ENCODE measurements at places on chromosomes 6 and 20.
A peak's percentile ranks its signal among the peaks of the same experiment; 100 is the strongest.

DNA sequence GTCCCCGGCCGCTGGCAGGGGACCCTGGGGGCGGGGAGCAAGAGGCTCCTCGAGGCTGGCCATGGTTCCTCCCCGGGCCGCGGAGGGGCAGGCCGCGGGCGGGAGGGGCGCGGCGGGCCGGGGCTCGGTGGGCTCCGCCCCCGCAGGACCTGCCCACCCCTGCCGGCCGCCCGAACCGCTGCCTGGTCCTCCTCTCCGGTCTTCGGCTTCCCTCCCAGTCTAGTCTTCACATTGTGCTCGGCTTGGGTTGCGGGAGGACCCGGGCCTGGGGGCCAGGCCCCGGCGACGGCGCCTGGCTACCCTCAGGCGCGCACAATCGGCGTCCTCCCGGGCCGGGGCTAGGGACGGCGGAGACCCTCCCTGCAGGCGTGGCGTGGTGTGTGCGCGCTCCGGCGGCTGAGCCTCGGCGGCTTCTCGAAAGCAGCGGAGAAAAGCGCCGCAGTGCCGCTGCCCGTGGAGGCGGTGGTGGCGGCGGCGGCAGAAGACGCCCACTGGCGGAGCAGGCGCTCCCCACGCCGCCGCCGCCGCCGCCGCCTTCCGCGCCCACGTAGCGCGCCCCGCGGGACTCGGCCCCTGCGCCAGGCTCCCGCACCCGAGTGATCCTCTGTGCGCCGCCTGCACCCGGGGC is at the start of gene PDE10A:
Gene PDE10A, minus strand, starts transcription at position 493 of the 628 bp plus-strand sequence. Its CDS starts 430 bp downstream, at position 63.
- DNase-seq, result peak; percentile 83

- no peak for DNase-seq
These were observed 52.6 kb downstream of the BTBD3 start for GRCh38 chr20:11970243-11970836.

GRCh38 chr6:45610832-45611231 is 233.1 kb upstream of the SUPT3H start:
- DNase-seq, result no peak

GRCh38 chr20:36101192-36101591 is 53.3 kb upstream of the EPB41L1 start:
- peak; percentile 50 for DNase-seq

GRCh38 chr6:116405138-116405537 is 34.4 kb downstream of the DSE start:
- no peak for DNase-seq

GRCh38 chr6:48817333-48818051 is 645.6 kb downstream of the MMUT start:
- no peak for DNase-seq

DNA sequence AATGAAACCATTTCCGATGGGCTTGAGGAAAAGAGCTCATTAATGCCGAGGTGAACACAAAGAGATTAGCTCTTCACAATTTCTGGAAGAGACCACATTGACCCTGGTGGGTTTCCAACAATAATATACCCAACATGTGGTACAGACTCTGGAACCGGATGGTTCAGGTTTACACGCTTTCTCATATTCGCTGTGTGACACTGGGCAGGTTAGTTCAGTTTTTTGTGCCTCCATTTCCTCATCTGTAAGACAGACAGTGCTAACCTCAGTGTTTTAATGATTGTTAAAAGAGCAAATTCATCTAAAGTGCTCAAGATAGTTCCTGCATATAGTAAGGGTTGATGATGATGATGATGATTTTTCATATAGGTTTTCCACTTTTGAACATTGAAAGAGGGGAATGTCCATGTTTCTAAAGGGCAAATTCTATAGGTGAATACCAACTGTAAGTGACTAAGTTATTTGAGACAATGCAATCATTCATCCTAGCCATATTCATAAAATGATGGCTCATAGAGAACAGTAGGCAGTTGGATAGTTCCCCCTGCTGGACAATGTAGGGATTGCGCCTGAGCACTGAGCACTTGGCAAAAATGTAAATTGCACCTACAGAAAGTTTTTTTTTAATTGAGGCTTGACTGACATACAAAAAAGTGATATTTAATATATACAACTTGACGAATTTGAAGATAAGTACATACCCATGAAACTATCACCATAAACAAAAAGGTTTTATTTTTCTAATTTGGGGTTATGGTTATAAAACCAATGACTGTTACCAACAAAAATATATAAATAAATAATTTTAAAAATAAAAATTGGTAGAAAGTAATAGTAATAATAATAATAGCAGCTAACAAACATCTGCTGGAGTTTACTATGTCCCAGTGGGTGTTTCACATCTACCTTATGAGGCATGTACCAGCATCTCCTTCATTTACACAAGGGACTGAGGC is 2.1 kb upstream of the PERP start:
- DNase-seq, result peak; percentile 53

- no peak for DNase-seq
These were observed 6.3 kb upstream of the RNF144B start for GRCh38 chr6:18380851-18381250.

GRCh38 chr6:116439522-116440051 is 21.6 kb upstream of the CALHM6 start:
- DNase-seq, result no peak

DNA sequence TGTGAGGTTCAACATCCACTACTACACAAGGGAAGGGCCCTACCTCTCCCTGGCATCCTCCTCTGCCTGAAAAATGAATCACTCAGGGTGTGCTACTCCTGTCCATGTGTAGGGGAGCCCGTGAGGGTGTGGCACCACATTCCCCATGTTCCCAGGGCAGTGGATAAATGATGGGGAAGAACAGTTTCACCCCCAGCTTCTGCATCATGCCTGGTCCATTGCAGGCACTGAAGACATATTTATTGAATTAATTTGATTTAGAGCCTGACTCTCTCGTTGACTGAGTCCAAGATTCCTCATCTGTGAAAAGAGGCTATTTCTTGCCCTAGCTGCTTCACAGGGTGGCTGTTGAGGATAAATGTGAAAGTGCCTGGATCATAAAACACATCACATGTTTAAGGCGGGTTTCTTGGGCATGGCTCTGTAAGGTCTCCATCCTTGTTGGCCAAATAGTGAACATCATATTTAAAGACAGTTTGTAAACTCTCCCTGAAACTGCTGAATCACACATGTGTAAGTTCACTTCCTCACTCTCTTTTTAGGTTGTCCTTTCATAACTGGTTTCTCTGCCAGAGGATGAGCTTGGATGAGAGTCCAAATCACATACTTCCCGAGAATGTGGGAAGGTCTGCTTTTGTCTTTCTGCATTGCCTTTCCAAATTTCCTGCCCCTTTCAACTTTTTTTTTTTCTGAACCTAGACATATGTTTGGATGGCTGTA is 79.7 kb upstream of the FYN start:
- no peak for DNase-seq

DNA sequence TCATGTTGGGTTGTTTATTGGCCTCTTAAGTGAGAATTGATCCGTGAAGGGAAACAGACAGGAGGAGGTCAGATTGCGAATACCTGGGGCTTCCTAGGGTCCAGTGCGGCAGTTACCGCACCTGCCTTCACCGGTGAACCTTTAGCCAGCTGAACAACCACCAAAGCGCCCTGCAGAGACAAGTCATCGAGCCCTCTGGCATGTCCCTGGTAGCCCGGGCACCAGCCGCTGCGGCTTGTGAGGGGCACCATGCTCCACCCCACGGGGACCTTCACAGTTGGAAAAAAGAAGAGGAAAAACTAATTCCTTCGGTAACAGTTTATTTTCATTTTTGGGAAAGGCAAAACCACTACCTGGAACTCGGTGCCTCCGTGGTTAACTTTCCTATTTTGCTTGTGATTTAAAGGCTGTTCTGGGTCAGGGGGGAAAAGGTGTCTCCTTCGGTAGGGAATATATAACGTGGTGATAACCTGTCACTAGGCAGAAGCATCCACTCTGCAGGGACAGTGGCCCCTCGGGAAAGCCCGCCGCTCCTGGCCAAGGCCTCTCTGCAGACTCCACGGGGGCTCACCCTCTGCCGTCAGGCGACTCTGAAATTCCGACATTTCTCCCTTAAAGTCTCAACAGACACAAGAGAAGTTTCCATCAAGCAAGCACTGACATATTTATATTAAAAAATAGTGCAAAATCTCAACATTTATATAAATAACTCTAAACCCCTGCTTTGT is 30.7 kb upstream of the ZBP1 start:
- no peak for DNase-seq

DNA sequence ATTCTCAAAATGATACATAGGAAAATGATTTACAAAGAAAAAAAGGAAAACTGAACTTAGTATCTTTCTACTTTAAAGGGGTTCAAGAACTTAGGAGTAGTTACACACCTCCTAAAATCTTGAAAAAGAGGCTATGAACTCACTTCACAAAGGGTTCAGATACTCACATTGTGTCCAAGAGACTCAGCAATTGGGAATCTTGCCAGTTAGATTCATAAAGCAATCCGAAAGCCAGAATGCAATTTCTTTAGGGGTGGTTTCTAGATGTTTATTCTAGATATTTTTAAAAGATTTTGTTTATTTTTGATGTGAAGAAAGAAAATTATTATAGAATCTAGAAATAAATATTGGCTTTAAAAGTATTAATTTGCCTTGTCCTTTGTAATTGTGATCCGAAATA is 1.7 kb upstream of the MYB start:
- no peak for DNase-seq

DNA sequence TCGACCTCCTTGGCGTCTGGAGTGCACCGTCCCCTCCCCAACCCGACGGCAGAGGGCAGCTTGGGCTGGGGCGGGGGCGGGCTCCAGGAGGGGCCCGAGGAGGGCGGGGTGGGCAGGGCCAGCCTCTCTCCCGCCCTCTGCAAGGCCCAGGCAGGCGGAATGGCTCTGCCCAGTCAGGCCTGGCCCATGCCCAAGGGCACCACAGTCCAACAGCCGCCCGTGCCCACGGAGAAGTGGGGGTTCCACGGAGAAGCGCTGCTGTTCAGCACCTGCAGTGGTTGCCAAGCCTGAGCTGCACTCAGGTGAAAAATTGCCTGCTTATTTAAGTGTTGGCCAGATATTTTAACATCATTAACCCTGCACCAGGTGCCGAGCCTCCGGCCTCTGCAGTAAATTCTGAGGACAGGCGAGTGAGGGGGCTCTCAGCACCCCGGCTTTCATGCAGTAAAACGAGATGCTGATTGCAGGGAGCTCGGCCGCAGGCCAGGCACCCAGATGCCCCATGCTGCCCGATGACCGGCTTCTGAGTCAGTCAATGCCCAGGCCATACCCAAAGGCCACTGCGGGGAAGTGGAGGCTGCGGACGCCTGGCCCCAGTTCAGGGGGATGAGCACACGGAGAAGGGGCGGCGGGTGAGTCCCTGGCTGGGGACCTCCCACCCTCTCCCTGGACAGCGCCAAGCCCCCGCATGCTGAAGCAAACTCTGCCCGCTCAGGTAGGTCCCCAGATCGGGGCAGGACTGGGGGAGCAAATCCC is at the start of gene SRMS:
Gene SRMS, minus strand, starts transcription at position 25 of the 756 bp plus-strand sequence. CDS start 286 bp downstream, outside the sequence.
- DNase-seq, result peak; percentile 87

DNA sequence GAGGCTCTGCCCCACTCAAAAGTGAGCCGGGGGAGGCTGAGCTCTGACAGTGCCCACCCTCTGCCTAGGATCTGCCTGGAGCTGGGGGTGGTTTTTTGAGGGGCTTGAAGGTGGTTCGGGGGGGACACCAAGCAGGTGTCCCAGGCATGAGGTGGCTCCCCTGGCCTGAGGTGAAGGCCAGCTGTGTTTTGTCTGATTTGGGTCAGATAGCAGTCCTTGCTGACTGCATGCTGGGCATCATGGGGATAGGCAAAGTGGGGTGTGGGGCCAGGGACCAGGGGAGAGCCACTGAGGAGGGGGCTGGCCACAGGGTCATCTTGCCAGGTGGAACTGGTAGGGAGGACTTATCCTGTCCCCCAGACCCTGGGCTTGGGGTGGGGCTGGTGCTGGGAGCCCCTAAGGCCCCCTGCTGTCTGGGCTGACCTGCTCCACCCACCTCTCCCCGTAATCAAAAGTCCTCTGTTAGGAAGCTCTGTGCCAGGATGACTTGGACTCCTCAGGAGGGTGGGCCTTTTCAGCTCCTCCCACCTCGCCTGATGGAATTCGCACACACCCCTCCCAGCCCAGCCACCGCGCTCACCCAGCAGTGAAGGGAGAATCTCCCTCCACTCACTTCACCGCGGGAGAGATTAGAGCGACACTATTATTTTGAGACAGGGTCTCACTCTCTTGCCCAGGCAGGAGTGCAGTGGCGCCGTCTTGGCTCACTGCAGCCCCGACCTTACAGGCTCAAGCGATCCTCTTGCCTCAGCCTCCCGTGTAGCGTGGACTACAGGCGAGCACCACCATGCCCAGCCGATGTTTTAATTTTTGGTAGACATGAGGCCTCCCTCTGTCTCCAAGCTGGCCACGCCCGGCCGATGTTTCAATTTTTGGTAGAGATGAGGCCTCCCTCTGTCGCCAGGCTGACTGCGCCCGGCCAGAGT is 1.5 kb upstream of the COL9A3 start:
- peak; percentile 82 for DNase-seq

DNA sequence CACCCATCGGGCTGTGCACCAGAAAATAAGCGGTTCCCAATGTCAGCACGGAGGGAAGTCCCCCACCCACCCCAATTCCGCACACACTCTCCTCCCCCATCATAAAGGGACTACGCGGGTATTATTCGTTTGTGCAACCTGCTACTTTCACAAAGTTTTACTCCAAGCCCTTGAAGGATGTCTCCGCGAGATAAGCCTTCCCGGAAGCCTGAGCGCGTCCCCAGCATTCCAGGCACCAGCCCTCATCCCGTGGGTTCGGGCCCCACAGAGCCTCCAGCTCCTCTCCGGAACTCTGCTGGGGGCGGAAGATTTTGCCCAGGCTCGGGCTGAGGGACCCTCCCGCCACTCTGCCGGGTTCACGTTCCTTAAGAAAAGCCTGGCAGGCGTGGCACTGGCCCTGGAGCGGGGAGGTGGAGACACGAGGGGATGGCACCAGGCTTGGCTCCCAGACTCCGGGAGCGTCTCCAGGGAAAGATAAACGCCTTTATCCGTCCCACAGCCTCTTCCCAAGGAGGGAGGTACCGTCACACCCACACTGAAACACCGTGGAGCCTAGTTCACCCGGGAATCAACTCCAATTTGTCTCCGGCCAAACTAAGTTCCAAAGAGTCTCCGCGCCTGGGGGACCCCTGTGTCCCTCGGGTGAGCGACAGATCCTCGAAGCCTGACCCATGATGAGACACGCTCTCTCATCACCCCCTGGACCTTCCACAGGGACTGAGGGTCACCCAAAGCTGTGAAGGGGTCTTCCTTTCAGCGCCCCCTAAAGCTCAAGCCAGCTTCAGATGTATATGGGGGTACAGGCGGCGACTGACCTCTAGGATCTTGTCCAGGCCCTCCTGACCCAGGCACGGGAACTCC is 934 bp downstream of the KCNK5 start:
- no peak for DNase-seq

All from iPS-NIHi11 (cell line).